ENCODE measurements at places on chromosomes 7 and 10.

DNA sequence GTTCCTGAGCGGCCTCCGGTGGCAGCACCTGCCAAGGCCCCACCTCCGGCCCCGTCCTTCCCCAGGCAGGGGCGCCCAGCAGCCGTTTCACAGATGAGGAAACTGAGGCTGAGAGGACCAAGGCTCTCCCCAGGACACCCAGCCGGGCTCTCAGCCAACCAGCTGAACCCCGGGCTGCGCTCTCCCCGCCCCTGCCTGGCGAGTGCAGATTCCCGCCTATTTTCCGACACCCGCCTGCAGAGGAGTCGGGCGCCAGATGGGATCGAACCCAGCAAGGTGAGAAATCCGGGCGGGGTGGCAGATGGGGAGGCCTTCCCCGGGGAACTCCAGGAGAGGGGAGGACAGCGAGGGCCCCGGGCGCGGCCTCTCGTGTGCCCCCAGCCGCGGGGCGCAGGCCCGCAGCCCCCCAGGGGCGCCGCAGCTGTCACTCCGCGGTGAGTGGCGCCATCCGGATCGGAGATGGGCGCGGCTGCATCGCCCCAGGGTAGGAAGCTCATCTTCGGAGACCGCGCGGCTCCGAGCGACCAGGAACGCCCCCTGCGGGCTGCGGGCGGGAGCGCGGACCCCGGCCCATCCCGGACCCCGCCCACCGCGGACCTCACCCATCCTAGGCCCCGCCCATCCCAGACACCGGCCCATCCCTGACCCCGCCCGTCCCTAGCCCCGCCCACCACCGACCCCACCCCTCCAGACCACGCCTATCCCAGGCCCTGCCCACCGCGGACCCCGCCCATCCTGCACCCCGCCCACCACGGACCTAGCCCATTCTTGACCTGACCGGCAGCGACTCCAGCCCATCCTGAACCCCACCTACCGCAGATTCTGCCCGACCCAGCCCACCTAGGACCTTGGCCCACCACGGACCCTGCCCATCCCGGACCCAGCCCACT lies 90.3 kb downstream of the MICALL2 start:
- peak; percentile 97 for DNase-seq

DNA sequence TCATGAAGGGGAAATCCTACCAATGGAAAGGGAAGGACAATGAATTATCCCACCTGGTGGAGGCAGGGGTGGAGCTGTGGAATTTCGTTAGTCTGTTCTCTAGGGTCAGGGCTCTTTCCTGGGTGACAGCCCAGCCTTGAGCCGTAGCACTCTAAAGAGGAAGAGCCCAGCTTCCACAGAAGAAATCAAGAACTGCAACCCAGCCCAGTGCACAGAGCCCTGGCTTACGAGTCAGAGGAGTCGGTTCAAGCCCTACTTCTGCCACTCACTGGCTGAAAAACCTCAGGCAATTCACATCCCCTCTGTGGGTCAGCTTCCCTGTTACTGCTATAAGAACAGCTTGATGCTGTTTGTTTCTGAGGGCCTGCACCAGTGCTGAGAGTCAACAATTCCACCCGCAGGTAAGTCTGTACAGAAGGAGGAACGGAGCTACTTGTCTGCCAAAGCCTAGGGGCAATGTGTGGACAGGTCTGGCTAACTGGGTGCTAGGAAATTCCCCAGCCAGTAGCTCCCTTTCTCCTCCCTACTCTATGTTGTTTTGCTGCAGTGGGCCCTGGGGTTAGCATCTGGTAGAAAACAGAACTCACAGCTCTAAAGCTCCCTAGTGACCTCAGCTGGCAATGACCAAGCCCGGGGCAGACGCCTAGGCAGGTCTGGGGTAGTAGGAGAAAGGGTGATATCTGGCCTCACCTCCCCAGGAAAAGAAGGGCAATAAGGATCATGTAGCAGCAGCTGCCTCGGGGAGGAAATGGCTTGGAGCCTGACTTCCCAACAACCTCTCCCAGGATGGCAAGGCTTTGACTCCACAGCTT lies 3.3 kb downstream of the AVPI1 start:
- DNase-seq = no peak

- DNase-seq = no peak
These were observed 66.6 kb upstream of the NOBOX start for GRCh38 chr7:144470078-144470477.

- DNase-seq = no peak
These were observed 19.2 kb downstream of the RBM17 start for GRCh38 chr10:6108072-6108471.

- no peak for DNase-seq
These were observed 563 bp downstream of the STAM start for GRCh38 chr10:17644485-17644943.

Measured in D721Med (cell line).